ENCODE measurements at places on chromosomes 2 and 18.

DNA sequence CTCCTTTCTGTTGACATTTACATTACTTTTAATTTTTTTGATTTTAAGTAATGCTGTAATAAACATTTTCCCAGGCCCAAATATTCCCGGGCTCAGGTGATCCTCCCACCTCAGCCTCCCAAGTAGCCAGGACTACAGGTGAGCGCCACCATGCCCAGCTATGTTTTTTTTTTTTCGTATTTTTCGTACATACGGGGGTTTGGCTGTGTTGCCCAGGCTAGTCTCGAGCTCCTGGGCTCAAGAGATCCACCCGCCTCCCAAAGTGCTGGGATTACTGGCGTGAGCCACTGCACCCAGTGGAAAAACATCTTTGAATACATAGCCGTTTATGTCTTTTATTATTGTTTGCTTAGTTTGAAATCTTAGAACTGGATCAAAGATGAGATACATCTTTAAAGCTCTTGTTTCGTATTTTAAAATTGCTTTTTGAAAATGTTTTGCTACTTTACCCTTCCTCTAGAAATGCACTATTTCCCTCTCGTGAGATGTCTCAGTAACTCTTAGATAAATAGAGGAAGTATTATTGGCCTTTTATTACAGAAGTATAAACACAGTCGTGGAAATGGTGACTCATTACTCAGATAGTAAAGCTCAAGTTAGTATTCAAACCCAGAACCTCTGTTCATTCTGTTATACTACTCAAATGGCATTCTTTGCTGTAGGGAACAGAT is 2.4 kb downstream of the SMCHD1 start:
- no peak for DNase-seq

GRCh38 chr18:62784338-62784965 is 69.1 kb downstream of the PHLPP1 start:
- no peak for DNase-seq

DNA sequence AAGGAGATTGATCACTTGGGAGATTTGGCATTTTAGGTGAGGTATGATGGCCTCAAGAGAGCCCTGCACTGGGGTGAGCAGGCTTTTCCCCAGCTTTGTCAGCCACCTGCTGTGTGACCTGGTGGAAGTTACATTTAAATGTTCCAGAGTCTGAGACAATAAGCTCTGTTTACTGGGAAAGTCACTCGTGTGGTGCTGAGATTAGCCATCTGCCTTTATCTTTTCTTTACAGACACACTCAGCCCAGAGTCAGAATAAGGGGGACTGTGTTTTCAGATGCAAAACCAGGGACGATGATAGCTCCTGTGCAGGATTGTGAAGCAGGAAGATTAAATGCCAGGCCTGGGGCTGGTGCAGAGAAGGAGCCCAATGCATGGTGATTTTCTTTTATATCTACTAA is 47.9 kb downstream of the SH3RF3 start:
- DNase-seq: no peak

DNA sequence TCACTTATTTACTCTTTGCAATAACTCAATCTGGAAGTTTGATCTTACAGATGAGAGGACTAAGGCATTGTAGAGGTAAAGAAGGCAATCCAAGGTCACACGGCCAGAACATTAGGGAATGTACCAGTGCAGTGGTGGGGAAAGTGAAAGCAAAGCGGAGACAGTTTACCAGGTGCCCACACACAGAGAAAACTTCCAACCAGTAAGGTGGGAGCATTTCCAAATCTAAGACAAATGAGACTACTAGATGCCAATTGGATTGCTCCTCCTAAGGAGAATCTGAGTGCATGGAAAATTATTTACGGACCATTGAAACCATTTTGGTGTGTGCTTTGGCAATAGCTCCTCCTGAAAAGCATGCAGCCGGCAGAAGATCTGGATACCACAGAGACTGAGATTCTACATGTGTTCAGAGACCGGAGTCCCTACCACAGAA is 34.9 kb downstream of the SLC20A1 start:
- no peak for DNase-seq

GRCh38 chr18:35822413-35822812 is 150.1 kb upstream of the RMP24 start:
- DNase-seq: no peak

- no peak for DNase-seq
These were observed 185.3 kb downstream of the PARD3B start for GRCh38 chr2:204730603-204731002.

DNA sequence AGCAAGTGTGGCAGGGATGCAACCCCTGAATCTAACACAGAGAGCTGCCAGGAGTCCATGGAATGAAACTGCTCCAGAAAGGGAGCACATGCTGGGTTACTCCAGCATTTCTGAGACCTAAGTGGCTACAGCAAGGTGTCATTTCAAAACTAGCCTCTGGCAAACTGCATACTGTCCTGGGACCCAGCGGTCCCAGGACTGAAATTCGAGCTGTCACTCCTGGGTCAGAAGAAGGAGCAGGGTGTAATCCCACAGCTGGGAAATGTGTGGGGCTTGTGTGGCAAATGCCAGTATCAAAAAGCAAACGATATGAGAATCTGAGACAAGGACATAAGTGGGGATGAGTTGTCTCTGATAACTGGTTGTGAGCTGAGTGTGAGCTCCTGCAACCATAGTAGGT is 70.3 kb upstream of the ACVR1C start:
- no peak for DNase-seq

GRCh38 chr2:241768251-241768711 is 8.3 kb upstream of the GAL3ST2 start:
- DNase-seq: no peak

DNA sequence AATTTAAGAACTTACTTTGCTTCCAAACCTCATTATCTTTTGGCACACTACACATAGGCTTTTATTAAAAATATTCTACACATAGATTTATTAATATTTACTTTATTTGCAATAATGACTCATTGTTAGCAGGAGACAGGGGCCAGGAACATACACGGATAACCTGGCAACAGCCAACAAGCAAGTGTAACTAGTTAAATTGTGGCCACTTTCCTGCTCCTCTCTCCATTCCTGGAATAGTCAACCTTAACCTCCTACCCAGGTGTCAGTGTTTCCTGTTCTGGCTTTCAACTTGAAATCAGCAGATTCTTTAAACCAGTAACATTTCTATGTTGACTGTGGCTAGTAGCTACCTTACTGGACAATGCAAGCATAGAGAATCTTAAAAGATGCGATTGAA is 26.5 kb downstream of the ACVR1 start:
- DNase-seq: no peak

DNA sequence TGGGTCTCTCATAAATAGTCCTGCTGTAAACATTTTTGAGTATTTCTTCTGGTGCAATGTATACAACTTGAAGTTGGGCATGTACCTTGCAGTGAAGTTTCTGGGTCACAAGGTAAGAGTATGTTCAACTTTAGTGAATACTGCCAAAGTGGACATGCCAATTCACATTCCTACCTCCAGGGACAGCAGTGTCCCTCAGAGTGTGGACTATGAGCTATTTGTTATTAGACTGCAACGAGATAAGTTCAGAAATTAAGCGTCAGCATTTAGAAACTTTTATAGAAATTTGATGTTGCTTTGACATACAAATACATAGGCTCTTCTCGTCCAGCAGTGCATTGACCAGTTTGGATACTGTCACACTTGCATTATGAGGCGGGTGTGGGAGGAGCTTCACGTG is 7.2 kb upstream of the ACKR3 start:
- no peak for DNase-seq

DNA sequence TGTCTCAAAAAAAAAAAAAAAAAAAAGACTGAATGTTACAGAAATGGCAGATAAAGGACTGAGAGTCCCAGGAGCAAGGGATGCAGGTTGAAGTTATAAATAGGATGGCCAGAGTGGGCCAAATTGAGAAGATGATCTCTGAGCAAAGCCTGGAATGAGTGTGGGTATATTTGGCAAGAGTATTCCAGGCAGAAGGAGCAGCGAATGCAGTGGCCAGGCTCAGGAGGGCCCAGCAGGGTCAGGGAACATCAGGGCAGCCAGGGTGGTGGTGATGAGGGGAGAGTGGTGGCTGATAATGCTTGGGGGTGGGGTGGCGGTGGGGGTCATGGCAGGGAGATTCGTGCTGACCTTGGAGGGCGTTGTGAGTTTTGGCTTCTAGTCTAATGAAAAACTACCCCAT is 141.3 kb upstream of the AGAP1 start:
- DNase-seq: no peak

DNA sequence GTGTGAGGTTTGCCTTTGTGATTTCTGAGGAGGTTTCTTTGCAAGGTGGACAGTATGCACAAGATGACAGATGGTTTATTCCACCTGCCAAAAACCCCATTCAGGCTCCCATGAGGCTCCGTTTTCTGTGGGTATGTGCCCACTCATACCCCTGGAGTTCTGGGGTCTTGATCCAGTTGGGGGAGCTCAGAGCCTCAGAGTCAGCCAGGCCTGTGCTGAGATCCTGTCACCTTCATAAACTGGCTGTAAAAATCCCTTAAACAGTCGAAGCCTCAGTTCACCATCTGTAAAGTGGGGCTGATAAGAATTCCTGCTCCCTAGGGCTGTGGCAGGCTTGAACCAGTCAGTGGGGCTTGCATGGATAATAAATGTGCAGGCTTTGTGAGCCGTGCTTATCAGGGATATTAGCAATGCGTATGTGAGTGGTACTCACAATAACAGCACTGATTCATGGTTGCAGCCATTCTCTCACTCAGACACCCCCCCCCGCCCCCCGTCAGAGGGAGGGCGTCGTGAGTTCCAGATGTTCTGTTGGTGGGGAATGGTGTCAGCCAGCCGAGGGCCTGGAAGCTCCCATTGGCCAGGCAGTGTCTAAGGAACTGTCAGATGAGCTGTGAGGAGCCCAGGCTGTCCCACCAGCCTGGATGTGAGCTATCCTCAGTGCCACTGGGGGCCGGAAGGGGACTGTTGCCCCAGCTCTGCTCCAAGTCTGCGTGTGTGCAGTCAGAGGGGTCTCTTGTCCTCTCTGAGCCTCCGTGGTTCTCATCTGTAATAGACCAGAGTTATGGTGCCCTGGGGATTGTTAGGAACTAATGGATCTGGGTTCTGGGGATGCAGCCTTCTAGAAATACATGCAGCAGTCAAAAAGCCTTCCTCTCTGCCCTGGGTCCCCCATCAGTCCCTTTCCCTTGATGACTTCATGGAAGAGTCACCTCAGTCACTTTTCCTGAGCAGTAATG is 51.7 kb downstream of the KCNIP3 start:
- no peak for DNase-seq

DNA sequence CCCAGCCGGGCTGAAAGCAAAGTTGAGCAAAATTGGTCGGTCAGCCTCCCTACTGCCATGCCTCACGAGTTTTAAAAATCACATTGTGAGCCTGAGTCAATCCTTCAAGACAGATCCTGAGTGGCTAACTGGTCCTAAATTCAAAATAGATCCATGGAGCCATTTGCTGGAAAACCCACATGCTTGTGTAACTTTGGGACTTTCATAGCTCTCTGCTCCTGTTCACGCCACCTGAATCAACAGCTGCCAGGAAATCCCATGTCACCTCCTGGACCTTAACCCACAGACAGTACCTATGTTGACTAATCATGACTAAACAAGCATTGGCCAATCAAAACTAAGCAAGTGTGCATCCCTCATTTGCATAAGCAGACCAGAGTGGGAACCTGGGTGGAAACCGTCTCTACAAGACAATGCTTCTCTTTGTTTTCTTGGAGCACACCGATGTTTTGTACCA is 42.8 kb upstream of the LDLRAD4 start:
- DNase-seq: no peak

GRCh38 chr18:23573626-23574431 is 12.5 kb downstream of the NPC1 start:
- DNase-seq: no peak

DNA sequence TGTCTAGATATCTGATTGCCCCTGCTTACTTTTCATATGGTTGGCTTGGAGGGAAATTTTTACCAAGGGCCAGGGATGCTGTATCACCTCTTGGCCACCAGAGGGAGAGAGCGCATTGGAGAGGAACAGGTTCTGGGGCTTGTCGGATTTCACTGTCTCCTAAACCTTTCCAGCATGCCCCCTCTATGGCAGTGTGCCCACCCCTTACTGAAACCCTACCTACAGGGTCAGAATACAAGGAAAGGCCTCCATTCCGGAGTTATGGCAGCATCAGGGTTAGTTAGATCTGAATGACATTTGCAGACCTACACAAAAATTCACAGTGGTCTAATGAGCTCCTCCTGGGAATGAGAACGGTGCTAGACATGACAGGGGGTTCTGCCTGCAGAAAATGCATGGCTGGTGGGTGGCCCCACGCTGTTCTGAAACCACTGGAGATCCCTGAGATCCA is 5.8 kb downstream of the SLC14A2 start:
- DNase-seq: no peak

- no peak for DNase-seq
These were observed 1.9 kb downstream of the HDLBP start for GRCh38 chr2:241313543-241314095.

DNA sequence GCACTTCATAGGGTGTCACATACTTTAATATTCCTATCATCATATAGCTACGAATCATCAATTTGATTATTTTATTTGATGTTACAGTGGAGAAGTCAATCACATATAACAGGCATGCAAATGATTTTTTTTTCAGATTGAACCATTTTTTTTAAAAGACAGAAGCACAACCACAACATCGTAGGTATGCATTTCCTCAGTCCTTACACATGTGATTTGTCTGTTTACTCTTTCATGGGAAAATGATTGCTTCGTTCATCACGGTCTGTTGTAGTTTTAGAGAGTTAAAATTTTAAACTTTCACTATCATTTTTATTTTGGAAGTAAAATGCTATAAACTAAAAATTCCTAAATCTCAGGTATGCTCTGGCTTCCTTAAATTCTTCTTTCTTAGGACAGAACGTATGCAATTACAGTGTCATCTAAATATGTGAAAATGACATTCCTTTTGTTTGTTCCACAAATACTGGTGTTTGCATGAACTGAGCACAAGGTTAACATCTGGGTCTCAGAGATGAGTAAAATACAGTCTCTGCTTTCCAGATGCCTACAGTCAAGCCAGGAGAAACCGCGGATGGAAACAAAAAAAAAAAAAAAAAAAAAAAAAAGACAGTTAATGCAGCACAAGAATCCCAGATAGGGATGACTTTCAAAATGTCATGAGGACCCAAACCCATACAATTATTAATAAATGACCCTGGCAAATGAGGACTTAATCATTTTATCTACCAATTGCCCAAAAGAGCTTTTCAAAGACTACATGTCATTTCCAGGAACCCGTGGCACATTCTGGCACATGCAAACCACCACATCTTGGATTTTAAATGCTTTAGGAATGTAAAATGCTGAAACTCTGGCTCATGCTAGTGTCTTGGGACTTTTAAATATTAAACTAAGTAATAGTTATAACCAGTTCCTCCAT is 201.2 kb downstream of the LRP1B start:
- DNase-seq: no peak

DNA sequence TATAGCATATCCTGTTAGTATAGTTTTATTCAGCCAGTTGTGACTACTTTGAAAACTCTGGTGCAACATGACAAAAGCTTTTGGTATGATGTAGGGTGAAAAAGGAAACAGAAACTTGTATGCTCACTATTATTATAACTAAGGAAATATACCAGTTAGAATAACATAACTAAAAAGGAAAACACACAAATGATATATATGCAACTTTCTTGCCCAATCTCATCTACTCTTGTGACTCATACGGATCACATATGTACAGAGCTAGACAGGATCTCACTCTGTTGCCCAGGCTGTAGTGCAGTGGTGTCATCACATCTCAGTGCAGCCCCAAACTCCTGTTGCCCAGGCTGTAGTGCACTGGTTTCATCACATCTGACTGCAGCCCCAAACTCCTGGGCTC is 12.4 kb upstream of the TLK1 start:
- no peak for DNase-seq

All from stimulated activated CD8-positive, alpha-beta memory T cell treated with anti-CD3 and anti-CD28 coated beads, Interleukin-15, amount 100 ng/mL, for 4 hours (primary cell).